ENCODE measurements at places on chromosomes 16 and 17.

GRCh38 chr16:89920723-89921122 is 2.1 kb downstream of the MC1R start:
- no peak for DNase-seq

DNA sequence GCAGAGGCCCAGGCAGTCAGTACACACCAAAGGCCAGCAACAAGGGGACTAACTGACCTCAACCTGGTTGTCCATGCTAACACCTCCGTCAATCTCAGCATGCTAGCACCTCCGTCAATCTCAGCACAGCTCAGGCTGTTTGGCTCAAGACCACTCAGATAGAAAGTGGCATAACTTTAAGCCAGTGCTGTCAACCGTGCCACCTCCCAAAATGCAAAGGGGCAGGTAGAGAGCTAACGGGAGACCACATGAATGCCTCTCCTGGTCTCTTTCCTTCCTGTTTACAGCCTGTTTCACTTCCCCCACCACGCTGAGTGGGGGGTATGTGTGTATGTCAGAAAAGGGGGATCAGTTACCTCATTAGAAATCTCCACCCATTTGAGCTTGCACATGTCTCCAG is 3.3 kb downstream of the UBTF start:
- DNase-seq = no peak

GRCh38 chr16:19389246-19389645 is 28.4 kb upstream of the TMC5 start:
- DNase-seq = peak; percentile 89

GRCh38 chr17:30378241-30378824 is 394 bp upstream of the CPD start:
- DNase-seq = peak; percentile 81

GRCh38 chr16:57536306-57537193 is at the start of gene CCDC102A:
TSS of gene CCDC102A (minus strand) at chr16:57536571. CDS start at chr16:57529177, 7,394 bp downstream.
- peak; percentile 79 for DNase-seq

GRCh38 chr17:10757647-10758046 is 27.8 kb upstream of the TMEM220 start:
- DNase-seq = no peak

- DNase-seq = peak; percentile 50
These were observed 135.4 kb upstream of the CHMP6 start for GRCh38 chr17:80855948-80856862.

GRCh38 chr17:57210224-57210553 is 46.1 kb upstream of the MSI2 start:
- no peak for DNase-seq

- DNase-seq = no peak
These were observed 183.6 kb upstream of the PMFBP1 start for GRCh38 chr16:72355561-72355960.

DNA sequence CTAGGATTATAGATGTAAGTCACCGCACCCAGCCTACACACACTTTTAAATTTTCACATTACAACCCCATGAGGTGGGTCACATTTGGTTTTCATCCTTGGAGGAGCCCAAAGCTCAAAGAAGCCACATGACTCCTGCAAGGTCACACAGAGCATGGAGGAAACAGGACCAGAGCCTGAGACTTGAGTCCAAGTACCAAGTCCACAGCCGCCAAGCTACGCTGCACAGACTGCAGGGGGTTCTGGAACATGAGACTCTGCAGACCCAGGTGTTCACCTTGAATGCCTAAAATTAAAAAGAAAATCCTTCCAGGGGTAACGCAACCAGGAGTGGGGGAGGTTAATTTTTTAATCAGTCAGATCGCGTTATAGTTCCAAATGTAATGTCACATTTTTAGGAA is 150.2 kb downstream of the ZFHX3 start:
- no peak for DNase-seq

DNA sequence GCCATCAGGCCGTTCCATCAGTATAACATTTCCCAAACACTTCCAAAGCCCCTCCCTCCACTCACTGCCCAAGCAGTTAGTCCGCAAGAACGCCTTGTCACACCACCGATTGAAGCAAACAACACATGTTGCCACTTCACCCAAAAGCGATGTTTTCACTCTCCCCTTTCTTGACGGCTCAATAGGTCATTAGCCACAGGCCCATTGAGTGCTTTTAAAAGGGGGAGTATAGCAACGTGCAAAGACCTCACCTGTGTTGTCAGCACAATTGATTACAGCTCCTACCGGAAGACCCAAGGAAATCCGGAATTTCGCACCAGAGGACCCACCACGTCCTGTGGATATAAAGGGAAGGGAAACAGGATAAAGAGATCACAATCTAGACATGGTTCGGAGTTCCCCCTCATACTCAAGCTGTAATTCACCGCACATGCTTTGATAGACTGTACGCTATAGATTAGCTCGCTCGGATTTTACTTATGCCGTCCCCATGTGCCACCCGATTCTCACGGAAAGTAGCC is 690 bp downstream of the RPL23 start:
- DNase-seq = no peak

DNA sequence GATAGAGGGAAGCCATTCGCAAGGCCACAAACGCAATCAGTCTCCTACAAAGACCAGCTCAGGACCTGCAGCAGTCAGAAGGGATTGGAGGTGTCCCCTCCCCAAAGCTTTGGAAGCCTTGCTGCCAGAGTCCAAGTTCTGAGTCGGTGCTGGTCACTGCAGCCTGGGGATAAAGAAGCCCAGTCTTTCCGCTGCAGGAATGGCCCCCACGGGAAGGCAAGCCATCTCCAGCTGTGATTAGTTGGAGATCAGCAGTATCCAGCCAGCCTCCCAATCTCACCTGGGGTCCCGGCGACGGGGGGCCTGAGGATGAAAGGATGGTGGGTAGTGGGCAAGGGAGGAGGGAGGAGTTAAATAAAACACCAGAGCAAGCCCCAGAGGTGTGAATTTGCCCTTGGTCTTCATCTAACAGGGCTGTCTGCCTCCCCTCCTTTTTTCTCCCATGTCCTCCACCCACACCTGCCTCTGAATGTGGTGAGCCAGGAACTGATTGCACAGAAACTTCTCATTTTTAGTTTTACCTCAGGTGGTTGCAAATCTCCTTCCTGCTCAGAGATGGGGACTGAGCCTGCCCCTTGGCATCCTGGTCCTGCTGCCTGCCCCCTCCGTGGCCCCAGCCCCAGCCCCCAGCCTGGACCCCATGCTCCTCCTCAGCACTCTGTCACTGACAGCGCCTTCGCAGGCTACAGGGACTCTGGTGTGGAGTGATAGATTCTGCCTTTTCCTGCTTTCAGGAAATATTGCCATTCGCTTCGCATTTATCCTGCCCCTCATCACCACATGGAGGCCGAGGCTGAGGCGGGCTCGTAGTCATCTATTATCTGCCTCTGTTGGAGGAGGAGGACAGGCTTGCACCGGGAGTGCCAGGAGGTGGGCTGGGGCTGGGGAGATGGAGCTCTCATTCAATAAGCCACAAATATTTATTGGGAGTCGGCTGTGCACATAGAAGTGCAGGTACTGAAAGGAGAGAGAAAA is 262.9 kb upstream of the SDK2 start:
- DNase-seq = peak; percentile 45

- DNase-seq = peak; percentile 79
These were observed 555 bp downstream of the HDAC5 start for GRCh38 chr17:44122816-44123355.

DNA sequence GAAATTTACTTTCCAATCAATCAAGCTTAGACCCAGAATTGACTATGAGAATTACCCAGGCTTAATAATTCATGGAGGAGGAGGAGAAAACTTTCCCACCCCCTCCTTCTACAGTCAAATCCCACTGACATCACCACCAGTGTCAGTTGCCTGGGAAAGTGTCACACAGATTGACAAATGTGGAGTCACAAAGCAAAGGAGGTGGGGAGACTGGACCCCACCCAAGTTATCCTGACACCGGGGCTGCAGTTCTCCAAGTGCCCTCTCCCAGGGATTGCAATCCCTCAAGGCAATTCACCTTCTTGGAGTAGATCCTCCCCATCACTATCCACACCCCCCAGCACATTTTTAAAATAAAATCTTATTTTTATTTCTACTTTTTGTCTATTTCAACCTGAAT is 100.2 kb upstream of the CDH11 start:
- DNase-seq = no peak

GRCh38 chr17:42116705-42117396 is 4.3 kb downstream of the KAT2A start:
- DNase-seq = peak; percentile 97

- DNase-seq = peak; percentile 88
These were observed 11.1 kb downstream of the IL4R start for GRCh38 chr16:27324851-27325301.

DNA sequence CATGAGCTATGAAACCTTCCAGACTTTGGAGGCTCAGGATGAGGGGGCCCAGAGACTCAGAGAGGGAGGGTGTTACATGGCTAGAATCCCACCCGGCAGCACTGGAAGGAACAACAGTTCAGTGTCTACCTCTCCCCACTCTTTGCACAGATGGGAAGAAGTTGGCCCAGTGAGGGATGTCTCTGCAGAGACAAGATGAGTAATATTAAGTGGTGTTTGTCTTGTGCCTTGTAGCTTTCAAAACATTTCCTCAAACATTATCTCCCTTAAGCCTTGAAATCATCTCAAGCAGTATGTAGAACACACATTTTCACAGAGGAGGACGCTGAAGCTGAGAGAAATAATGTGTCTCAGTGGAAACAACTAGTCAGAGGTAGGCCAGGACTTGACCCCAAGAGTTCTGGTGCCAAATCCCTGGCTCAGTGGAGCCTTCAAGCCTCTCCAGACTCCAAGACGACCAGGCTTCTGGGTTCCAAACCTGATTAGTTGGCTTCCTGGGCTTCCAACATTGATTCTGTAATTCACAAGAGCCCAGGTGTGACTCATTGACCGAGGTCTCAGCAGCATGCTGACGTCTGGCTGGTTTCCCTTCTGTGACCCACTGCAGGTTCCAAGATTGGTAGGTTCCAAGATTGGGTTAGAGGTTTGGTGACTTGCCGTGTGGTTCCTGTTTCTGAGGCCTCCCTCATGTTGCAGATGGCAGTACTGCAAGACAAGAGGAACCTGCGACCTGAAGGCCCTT is 7.4 kb downstream of the RNF112 start:
- DNase-seq = peak; percentile 67

- DNase-seq = peak; percentile 38
These were observed 38.3 kb downstream of the MAP2K6 start for GRCh38 chr17:69452664-69453260.

GRCh38 chr16:20939611-20940010 is 39.0 kb downstream of the LYRM1 start:
- DNase-seq = no peak

- no peak for DNase-seq
These were observed 429.7 kb downstream of the CDH8 start for GRCh38 chr16:61606581-61606980.

- DNase-seq = no peak
These were observed 37.4 kb upstream of the TMC5 start for GRCh38 chr16:19380328-19380727.

GRCh38 chr16:21656795-21657768 is 4.7 kb upstream of the IGSF6 start:
- DNase-seq = peak; percentile 57

DNA sequence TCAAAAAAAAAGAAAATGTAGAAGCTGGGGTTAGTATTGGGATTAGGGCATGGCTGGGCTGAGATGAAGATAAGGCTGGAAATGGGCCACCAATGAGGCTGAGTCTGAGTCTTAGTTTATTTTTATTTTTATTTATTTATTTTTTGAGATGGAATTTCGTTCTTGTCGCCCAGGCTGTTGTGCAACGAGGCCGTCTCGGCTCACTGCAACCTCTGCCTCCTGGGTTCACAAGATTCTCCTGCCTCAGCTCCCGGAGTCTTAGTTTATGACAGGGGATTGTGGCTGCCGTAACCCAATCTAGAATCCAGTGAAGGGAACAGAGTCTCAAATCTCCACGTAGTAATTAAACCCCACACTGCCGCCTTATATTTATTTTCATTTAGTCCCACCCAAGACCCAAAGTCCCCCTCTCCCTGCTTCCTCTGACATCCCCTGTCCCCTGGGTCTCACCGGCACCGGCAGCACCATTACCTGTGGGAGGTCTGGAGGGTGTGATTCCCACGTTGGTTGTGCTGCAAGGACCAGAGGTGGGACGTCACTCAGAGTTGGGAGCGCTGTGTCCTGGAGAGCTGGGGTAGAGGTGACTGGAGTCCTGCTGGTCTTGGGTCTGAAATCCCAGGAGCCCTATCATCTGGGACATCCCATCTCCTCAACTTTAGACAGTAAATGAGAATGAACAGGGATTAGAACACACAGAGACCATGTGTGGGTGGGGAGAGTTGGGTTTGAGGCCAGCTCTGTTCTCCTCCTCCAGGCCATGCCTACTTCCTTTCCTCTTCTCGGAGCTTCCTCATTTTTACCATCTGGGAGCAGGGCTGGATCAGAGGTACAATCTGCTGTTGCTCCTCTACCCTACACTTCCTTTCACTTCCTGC is at the start of gene CLEC10A:
Gene CLEC10A (minus strand): TSS at position 671 of the 875 bp plus-strand sequence. CDS start 1,439 bp downstream, outside the sequence.
- no peak for DNase-seq
